IMR-90 (cell line): ENCODE measurements at places on chromosomes 16 and 17. TPM values are rescaled to one million over a fixed set of nuclear protein-coding genes. Genes with fewer than 3 reads are reported as not detected.

Gene SBK1
- total RNA-seq, result under 0.01 TPM in 1 of 2 replicates, not detected in the other

Gene TEX19
- total RNA-seq, result under 0.01 and 0.28 TPM in 2 replicates

Gene CD19
- not detected in 2 replicates for total RNA-seq

Gene HOXB6
- total RNA-seq, result 11.1 and 11.9 TPM in 2 replicates

Gene CA10
- not detected in 2 replicates for total RNA-seq

Gene SEPTIN12
- not detected in 2 replicates for total RNA-seq

Gene SLC13A2
- total RNA-seq, result not detected in 2 replicates

Gene SPNS3
- 0.18 TPM in 1 of 2 replicates, not detected in the other for total RNA-seq

Gene CYGB
- 1.3 and 1.7 TPM in 2 replicates for total RNA-seq

Gene RNF43
- total RNA-seq, result under 0.01 TPM in 2 replicates

Gene CBFA2T3
- not detected in 2 replicates for total RNA-seq

Gene ASB16
- total RNA-seq, result not detected in 2 replicates

Gene PPP1R27
- total RNA-seq, result not detected in 2 replicates

Gene KCNJ12
- under 0.01 and 0.28 TPM in 2 replicates for total RNA-seq
